HFFc6 (cell line): ENCODE measurements at places on chromosomes 5 and 9.
A peak's percentile ranks its signal among the peaks of the same experiment; 100 is the strongest.

DNA sequence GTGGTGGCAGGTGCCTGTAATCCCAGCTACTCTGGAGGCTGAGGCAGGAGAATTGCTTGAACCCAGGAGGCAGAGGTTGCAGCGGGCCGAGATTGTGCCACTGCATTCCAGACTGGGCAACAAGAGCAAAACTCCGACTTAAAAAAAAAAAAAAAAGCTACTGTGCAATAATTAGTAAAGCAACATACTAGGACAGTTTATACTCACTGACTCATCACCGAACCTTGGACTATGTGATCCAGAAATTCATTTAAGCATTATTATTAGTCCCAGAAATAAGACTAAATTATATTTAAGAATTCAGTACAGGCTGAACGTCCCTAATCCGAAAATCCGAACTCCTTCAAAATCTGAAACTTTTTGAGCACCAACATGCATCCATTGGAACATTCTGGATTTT is 37.8 kb downstream of the GOLPH3 start:
- DNase-seq, result no peak

DNA sequence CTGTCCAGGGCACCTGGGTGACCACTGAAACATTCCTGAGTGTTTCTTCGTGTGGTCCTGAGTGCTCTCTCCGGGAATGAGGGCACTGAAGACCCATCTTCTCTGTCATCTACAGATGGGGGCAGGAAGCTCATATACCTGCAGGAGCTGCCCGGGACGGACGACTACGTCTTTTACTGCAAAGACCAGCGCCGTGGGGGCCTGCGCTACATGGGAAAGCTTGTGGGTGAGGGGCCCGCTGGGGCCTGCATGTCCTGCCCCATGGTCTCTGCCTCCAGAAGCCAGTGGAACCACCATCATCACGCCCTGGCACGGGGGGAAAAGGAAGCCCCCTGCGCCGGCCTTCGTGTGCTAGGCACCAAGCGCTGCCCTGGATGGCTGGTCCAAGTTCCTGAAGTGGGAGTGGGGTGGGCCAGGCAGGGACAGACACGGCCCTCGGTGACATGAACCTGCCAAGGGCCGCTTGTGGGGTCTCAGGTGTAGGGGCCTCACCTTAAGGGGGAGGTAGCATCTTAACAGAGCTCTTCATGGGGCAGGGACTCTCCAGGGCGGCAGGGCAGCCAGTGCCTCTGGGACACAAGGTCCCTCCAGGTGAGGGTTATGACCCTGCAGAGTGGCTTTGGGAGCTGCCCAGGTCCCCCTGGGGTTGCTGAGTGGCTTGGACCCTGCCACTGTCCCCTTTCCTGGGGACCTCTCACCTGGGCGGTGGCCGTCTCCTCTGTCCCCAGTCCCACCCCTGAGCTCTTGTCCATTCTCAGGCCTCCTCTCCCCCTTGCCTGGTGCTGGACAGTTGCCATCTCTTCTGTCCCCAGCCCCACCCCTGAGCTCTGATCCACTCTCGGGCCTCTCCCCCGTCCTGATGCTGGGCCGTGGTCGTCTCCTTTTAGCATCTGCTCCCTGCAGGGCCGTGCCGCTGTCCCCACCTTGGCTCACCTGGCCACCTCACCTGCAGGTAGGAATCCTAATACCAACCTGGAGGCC is 2.1 kb downstream of the OBP2A start:
- DNase-seq, result no peak

DNA sequence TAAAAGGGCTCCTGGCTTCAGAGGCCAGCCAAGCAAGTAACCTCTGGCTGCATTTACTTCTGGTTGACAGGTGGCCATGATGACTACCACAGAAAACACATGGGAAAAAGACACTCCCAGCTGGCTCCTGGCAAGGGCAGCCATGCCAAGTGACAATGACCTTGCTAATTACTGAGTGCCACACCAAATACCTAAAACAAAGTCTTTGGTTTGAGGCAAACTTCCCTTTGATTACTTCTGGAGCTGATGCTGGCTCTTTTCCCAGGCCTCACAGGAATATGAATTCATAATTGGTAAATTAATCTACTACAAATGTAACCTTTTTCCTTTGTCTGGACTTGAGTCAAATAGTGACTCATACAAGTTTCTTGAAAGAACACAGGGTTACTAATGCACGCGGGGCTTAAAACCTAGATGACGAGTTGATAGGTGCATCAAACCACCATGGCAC is 61.0 kb downstream of the LPAR1 start:
- peak; percentile 58 for DNase-seq

GRCh38 chr5:145130996-145131395 is 704.1 kb downstream of the PRELID2 start:
- peak; percentile 18 for DNase-seq

- DNase-seq, result peak; percentile 24
These were observed 48.9 kb downstream of the DAB2IP start for GRCh38 chr9:121700165-121700831.

DNA sequence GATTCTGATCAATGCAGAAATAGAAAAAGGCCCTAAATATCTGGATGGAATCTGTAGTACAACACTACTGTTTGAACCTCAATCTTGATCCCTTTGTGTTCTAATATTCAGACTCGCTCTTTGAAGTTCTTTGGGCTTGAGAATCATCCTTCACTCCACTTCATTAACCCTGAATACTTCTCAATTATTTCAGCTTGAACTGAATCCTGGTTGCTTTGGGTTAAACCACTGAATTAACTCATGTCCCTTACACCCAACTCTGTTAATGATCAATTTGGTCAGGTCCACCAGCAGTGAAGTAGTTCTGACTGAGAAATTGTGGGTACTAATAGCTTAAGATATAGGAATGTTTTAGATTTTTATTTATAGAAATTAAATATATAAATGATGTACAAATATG is 1707.2 kb upstream of the ACO1 start:
- no peak for DNase-seq

DNA sequence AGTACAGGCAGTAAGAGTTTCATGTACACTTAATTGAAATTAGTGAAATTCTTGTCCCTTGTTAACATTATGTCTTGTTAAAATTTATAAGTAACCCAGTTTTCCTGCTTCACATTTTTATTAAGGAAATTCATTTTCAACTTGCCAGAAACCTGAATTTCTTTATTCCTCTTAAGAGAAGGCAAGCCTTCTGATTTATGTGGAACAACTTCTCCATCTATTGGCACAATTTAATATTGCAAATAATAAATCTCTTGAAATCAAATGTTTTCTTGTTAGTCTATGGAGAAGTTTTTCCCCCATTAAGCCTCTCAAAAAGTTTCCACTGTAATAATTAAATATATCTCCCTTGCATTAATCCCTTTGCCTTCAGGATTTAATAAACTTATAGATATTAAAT is 33.8 kb upstream of the ACO1 start:
- DNase-seq, result peak; percentile 15

GRCh38 chr9:78557540-78557939 is 260.6 kb downstream of the PSAT1 start:
- no peak for DNase-seq

DNA sequence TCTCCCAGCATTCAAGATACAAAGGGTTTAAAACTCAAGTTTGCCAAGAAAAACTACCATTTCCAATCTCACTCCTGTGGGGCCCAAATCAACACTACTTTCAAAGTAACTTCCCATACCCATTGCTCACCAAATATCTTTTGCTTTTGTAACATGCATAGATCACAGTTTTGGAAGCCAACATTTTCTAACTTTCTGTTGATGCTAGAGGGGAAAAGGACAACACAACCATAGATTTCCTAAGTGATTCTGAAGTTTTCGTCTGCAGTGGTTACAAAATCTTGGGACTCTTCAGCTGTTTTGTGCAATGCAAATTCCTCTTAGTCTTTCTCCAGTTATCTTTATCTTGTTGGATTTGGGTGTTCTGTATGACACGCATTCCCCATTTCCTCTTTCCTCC is 94.1 kb upstream of the PAPPA start:
- DNase-seq, result no peak

- no peak for DNase-seq
These were observed 103.0 kb downstream of the GLIS3 start for GRCh38 chr9:4196886-4197285.

- no peak for DNase-seq
These were observed 128.7 kb downstream of the PAX5 start for GRCh38 chr9:36905101-36906066.

GRCh38 chr9:92247296-92247695 is 46.2 kb downstream of the IARS1 start:
- DNase-seq, result no peak

DNA sequence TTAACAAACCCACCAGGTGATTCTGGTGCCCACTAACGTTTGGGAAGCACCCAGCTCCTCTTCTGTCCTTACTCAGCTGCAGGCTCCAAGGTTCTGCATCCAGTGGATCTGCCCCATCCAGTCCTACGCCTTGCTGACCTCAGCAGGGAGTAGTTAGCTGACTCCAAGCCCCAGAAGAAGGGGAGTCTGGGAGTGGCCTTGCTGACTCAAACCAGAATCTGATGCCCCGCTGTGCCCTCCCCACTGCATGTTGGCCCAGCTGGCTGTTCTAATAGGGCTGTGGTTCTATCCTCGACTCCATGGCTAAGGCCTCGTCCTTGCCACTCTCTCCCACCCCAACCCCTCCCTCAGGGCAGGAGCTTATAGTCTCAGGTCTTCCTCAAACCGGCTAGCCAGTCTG is 136.3 kb downstream of the TTLL11 start:
- DNase-seq, result no peak

- no peak for DNase-seq
These were observed 53.7 kb downstream of the FGD3 start for GRCh38 chr9:93001031-93001430.

DNA sequence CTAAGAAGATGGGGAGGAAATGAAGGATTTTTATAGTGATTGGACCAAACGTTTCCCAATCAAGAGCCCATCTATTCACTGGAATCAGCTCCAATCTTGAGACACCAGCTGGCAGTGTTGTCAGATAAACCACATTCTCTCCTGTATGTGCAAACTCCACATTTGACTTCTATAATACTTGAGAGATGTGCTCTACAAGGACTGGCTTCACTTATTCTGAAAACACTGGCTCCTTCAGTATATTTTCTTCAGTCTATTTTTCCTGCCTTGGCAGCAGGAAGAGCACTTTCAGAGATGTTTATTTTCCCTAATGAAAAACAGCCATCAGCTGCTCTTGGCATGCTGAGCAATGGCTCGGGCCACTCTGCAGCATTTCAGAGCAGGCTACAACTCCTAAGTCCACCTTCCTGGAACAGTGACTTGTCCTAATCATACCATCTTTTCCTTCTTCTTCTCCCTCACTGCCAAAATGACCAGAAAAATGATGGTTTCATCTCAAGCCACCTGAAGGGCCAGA is 96.9 kb upstream of the FSTL4 start:
- DNase-seq, result no peak

DNA sequence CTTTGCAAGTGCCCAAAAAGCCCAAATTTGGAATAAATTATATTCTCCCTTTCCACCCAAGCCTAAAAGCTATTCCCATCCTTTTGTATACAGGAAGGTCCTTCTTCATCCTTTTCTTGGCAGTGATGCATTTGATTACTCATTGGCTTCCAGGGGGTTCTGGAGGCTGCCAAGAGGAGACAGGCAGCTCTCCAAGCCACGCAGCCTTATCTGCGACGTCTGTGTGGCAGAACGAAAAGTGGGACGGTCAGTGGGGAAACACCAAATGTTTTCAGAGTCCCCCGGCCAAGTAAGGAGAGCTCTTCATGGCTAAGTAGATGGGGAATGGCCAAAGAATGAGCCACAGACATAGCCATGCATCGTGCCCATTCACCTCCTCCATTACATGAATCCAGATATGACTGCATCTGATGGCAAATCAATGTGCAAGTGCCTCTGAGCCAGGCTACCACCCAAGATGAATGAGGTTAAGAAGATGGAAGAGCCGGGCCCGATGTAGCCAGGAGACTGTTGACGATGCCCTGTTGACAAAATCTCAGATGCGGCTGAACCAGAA is 12.1 kb downstream of the ADAM19 start:
- peak; percentile 86 for DNase-seq

DNA sequence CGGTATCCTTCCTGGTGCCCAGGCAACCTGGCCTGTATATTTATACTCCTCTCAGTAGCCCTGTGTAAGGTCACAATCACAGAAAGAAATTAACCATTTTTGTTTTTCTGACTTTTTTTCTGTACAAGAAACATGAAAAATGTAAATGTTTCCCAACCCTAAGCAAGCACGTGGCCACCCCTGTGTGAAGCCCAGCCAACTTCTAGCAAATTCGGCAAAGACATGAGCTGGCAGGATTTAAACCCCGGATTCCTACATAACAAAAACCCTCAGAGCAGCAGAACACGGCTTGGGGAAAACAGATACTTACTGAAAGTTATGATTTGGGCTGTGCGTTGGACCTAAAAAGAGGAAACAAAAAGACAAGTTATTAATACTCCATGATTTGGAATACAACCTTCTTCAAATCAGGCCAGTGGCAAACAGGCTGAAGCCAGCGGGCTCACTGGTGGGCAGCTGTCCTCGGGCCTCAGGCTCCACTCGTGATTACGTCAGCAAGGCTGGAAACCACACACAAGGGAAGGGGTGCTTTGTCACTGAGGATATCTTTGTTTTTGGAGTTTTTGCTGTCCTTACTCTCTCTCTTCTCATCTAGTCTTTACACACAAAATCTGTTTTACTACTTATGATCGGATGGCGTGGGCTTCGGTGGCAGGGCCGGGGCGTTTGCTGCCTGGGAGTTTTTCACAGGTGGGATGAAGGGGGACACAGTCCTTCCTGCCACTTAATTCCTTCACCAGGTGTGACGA is 194.1 kb downstream of the ROR2 start:
- no peak for DNase-seq

GRCh38 chr5:174083056-174083827 is 37.7 kb downstream of the NSG2 start:
- DNase-seq, result no peak

- peak; percentile 26 for DNase-seq
These were observed 19.9 kb downstream of the MTX3 start for GRCh38 chr5:79971156-79971555.

GRCh38 chr5:133314086-133314485 is 262.3 kb downstream of the HSPA4 start:
- DNase-seq, result no peak

DNA sequence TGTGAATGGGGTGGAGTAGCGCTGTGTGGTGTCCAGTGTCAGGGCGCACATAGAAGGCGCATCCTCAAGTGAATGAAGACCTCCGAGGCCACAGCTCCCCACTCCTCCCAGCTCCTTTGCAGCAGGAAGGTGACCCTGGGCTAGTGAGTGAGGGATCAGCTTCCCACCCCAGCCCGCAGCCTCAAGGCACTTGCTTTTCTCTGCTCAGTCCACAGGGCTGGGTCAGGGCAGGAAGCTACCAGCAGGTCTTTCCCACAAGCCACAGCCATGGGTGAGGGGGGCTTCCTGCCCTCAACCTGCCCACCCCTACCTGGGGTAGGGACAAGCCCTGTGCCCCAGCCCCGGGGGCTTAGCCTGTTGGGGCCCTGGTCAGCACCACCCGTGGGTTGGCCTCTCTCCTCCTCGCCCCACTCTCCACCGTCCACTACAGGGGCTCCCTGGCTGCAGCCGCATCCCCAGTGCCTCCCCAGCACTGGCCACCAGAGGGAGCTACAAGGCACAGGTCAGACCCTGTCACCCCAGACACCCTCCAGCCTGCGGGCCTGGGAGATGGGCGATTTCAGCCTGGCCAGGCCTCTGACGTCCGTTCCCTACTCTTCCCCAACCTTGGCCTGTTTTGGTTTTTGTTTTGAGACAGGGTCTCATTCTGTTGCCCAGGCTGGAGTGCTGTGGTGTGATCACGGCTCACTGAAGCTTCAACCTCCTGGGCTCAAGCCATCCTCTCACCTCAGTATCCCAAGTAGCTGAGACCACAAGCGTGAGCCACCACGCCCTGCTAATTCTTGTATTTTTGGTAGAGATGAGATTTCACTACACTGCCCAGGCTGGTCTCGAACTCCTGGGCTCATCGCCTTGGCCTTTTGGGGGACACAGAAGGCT is 1.3 kb upstream of the ABCA2 start:
- peak; percentile 26 for DNase-seq

GRCh38 chr5:44506561-44506960 is 117.3 kb upstream of the FGF10 start:
- no peak for DNase-seq
